Posterior vena cava (tissue), 2 donors: ENCODE measurements at places on chromosomes 2 and 18. TPM values are rescaled to one million over a fixed set of nuclear protein-coding genes. Genes with fewer than 3 reads are reported as not detected.
A peak's percentile ranks its signal among the peaks of the same experiment; 100 is the strongest.

TMEM247 gene
- not detected for total RNA-seq

MC5R gene
- not detected for total RNA-seq

DNA sequence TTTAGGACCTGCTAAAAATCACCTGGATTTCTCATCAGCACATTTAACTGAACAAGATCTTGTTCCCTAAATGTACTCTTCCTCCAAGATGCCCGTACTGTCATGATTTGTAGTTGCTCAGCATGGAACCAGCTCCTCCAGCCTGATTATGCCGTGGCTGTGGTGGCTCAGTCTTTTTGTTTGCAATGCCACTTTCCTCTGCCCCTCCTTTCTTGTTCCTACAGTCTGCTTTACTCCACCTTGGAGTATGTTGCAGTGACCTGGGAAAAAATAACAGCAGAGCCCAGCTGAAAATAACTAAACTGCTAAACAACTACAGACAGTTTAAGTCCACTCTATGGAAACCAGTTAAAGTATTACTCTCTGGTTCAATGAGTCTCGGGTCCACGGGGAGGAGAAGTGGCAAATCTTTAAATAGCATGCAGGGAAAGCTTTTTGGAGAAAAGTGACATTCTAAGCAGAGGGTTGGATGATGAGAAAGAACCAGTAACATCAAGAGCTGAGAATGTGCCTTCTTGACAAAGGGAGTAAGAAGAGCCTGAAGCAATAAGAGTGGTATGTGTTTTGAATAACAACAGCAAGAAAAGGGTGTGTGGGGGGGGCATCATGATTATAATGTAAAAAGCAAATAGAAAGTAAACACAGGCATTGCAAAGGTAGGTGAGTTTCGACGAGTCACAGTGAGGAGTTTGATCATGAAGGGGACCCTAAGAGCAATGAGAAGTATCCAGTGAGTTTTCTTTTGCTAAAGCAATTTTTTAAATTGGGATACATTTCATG is 225.7 kb downstream of the TMX3 start:
- DNase-seq = no peak

DNA sequence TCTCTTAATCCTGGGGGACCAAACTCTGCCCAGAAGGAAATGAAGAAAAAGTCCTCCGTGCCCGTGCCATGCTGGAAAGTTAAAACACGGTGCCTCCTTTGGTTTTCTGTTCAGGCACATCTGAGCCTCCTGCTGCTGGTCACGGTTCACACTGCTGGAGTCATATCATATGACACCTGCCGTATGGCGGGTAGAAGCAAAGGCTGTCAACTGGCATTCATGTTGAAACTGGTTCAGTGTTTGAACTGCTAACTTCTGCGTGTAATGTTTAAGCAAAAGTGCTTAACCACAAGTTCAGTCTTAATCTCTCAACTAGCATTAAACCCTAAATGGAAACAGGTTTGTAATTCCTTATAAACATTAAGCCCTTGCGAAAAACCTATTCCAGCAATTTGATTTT is 3.1 kb downstream of the STK39 start:
- no peak for DNase-seq

GRCh38 chr2:42138163-42139015 is 30.8 kb upstream of the EML4 start:
- no peak for DNase-seq

GRCh38 chr18:46040747-46041104 is 31.3 kb downstream of the PSTPIP2 start:
- no peak for DNase-seq

GRCh38 chr2:179195141-179195540 is 69.5 kb downstream of the SESTD1 start:
- no peak for DNase-seq

GRCh38 chr2:224127871-224128501 is 88.9 kb upstream of the SERPINE2 start:
- DNase-seq = no peak

- no peak for DNase-seq
These were observed 448.5 kb downstream of the ZEB2 start for GRCh38 chr2:144071461-144071860.

DNA sequence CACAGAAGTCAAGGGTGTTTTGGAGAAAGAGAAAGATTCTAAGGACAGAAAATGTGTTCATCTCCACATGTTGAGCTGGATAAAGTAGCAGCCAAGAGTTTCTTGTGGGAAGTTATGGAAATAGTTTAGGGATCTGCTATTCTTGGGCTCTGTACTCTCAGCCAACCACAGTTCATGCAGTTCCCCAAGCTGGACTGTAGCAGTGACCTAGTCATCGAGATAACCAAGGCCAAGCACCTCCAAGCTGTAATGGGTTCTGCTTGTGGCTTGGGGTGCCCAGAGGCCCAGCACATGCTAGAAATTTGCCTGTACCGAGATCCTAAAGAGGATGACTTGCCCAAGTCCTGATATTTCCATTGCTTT is 91.9 kb upstream of the RASGRP3 start:
- no peak for DNase-seq

IL18R1 gene
- 5.1 TPM for total RNA-seq

- DNase-seq = no peak
These were observed 334.3 kb upstream of the VWC2L start for GRCh38 chr2:214076527-214076926.

GCFC2 gene
- total RNA-seq = 21.3 TPM

C2orf78 gene
- not detected for total RNA-seq

- DNase-seq = no peak
These were observed 48.9 kb downstream of the POLR1A start for GRCh38 chr2:86056590-86057331.

IL1A gene
- not detected for total RNA-seq

GCG gene
- total RNA-seq = not detected

MYO7B gene
- 0.67 TPM for total RNA-seq

DNA sequence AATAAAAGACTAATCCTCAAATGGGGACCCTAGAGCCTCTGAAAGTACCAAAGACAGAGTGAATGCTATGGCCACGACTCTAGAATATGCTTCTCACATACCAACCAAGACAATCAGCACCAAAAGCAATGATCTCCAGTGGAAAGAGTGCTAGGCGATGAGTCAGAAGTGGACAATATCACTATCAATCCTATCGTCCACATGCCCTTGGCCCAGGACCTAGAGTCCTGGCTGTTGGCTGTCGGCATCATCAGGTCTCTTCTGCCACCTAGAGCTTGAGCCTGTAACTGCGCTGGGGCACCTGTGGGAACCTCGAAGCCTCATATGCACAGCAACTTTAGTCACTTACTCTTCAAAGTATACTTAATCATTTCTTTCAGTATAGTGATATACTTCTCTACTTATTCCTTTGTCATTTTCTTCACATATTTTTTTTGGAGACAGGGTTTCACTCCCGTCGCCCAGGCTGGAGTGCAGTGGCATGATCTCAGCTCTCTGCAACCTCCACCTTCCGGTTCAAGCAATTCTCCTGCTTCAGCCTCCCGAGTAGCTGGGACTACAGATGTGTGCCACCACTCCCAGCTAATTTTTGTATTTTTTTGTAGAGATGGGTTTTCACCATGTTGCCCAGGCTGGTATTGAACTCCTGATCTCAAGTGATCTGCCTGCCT is 29.7 kb downstream of the NOL10 start:
- no peak for DNase-seq

DNA sequence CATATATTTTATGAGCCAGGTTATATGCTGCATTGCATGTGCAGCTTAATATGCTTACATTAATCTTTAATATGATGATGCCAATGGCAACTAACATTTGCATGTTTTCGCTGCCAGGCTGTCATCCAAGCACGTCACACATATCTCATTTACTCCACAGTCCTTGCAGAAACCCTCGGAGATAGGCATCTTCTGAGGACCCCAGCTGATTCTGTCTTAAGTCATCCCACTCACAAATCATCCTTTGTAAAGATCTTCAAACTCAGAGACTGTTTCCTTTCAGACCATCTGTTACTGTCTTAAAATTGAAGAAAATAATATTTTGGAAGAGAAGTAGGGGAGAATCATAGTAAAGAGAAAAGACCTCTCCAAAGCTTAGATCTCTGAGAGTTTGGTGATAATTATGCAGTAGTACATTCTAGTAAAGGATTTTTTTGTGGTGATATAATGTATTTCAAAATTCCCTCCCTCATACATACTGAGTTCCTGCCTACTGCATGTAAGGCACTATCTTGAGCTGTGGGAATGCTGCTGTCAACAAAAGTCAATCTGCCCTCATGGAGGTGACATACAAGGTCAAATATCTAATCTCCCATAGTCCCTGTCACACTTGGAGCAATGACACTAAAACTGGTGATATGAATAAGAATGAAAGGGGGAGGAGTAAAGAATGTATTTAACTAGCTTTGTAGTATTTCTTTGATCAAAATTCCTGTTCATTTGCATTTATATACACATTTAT is 11.0 kb downstream of the ITGA4 start:
- DNase-seq = no peak

- no peak for DNase-seq
These were observed 21.1 kb upstream of the IHH start for GRCh38 chr2:219081701-219082331.

GRCh38 chr2:237426517-237426916 is 12.6 kb upstream of the COL6A3 start:
- DNase-seq = no peak

VWC2L gene
- 0.10 TPM for total RNA-seq

- peak; percentile 96 for DNase-seq
These were observed at the start of gene DDX1 for GRCh38 chr2:15591692-15592463. Gene DDX1 (plus strand): TSS chr2:15591868. CDS start chr2:15591934, 66 bp downstream.

- peak; percentile 90 for DNase-seq
These were observed 47.5 kb downstream of the TRIB2 start for GRCh38 chr2:12764075-12764730.

CHN1 gene
- 9.8 TPM for total RNA-seq

DNA sequence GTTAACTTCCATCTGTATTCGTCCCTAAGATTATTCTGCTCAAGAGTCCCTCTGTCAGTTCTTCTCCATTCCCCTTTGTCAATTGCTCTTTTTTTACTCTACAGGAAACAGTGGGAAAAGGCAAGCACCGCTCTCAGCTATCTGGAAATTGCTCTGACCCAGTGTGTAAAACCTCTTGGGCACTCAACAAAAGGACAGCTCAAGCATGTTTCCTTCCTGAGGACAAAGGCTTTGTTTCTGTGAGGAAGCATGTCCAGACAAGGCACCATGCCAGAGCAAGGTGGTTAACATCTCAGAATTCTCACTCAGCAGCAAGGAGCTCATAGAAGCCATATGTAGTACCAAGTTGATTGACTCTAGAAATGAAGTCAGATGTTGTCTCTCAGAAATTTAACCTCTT is 735.6 kb downstream of the TSN start:
- DNase-seq = no peak

CFC1 gene
- total RNA-seq = not detected

GRCh38 chr2:97664636-97664970 is 759 bp upstream of the ACTR1B start:
- no peak for DNase-seq

GATA6 gene
- 38.4 TPM for total RNA-seq

GRCh38 chr2:30985493-30986230 is 152.6 kb downstream of the GALNT14 start:
- peak; percentile 20 for DNase-seq

SETBP1 gene
- 76.9 TPM for total RNA-seq

GRCh38 chr18:79509536-79509930 is 113.8 kb downstream of the NFATC1 start:
- peak; percentile 47 for DNase-seq

DNA sequence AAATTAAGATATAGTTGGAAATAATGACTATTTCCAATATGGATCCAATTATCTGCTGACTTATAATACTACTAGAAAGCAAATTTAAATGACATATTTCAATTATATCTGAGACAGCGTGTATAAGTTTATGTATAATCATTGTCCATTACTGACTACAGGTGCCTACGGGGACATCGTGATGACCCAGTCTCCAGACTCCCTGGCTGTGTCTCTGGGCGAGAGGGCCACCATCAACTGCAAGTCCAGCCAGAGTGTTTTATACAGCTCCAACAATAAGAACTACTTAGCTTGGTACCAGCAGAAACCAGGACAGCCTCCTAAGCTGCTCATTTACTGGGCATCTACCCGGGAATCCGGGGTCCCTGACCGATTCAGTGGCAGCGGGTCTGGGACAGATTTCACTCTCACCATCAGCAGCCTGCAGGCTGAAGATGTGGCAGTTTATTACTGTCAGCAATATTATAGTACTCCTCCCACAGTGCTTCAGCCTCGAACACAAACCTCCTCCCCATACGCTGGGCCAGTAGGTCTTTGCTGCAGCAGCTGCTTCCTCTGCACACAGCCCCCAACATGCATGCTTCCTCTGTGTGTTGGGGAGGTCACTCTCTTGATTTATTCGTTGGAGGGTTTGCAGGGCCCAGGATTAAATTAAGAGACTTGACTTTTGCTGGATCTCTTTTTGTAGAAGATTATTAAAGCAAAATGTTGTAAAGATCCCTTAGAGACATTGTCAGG is 194.4 kb downstream of the RPIA start:
- DNase-seq = no peak

GRCh38 chr2:225771701-225772100 is 372.2 kb downstream of the NYAP2 start:
- DNase-seq = no peak

DNA sequence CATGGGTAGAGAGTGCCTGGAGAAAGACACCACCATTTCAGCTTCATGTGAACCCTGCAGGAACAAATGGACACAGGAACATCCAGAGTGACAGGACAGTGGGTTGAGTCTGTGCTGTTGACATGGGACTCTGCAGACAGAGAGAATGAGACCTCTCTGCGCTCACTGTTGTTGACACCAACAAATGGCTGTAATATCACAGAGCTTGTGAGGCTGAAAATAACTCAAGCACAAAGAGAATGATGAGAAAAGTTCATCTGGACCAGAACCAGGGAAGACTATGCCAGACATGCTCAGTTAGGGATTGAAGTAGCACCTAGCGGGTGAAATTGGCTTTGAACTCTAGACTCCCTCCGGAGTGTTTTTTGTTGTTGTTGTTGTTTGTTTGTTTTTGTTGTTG is 37.0 kb upstream of the YWHAQ start:
- DNase-seq = no peak

CKAP2L gene
- 0.24 TPM for total RNA-seq

GRCh38 chr2:212979799-212980198 is 171.6 kb downstream of the IKZF2 start:
- DNase-seq = no peak

DNA sequence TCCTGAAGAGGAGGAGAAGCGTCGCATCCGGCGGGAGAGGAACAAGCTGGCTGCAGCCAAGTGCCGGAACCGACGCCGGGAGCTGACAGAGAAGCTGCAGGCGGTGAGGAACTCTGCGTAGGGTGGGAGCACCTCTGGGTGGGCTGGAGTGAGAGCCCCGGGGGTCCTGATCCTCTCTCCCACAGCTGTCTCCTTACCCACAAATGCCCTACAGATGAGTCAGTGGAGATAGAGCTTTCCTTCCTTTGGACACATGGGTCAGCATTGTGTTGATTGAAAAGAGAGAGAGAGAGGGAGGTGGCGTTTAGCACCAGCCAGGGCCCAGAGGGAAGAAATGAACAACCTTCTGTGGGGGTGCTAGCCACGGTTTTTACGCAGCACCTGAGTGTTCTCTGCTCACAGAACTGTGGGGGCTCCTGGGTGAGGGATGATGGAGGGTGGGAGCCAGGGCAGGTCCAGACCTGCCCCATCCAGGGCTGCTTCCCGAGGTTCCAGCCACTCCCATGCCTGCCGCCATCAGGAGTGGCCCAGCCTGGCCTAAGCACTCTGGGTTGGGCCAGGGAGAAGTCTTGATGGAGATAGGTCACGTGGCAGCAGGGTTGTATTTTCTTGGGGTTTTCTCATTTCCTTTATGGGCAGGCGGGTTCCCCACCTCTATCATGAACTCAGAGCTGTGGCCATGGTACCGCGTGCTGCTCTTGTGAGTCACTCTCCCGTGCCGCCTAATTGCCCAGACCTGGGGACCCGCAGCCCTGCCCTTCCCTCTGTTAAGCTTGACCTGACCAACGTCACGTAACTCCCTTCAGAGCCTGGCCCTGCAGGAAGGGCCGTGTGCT is 16.3 kb downstream of the FOSL2 start:
- peak; percentile 83 for DNase-seq

- no peak for DNase-seq
These were observed 285.4 kb downstream of the ZNF516 start for GRCh38 chr18:76209597-76209996.
